Kidney capillary endothelial cell (primary cell): ENCODE measurements at places on chromosomes 6 and 20.

DNA sequence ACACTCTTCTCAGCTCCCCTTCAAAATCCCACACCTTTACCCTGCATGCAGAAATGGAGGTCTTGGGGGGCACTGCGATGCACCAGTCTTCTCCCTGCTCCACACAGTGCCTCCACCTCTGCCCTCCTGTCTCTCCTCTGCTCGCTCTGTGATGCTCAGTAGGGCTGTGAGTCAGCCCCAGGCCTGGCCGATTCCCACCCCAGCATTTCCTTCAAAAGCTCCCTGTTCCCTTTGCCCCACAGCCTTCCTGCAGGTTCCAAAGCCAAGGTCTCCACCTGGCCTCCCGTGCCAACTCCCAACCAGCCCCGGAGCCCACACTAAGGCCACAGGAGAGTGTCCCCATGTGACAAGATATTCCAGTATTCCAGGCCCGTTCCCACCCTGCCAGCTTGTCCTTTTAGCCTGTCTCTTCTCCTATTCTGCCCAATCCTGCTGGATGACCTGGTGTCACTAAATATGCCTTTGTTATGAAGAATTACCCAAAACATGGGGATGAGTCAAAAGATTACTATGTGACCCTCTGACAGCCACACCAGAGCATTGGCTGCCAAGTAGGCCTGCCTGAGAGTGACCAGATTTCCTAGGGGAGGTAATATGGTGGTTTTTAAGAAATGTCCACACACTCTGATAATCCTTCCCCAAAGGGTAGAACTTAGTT, 118.9 kb upstream of the NXT1 start:
- DNase-seq, result peak; percentile 31

GRCh38 chr6:44699082-44699481, 311.6 kb downstream of the CDC5L start:
- DNase-seq, result no peak

- no peak for DNase-seq
Measured at GRCh38 chr20:22768266-22769178, 184.2 kb upstream of the FOXA2 start.

DNA sequence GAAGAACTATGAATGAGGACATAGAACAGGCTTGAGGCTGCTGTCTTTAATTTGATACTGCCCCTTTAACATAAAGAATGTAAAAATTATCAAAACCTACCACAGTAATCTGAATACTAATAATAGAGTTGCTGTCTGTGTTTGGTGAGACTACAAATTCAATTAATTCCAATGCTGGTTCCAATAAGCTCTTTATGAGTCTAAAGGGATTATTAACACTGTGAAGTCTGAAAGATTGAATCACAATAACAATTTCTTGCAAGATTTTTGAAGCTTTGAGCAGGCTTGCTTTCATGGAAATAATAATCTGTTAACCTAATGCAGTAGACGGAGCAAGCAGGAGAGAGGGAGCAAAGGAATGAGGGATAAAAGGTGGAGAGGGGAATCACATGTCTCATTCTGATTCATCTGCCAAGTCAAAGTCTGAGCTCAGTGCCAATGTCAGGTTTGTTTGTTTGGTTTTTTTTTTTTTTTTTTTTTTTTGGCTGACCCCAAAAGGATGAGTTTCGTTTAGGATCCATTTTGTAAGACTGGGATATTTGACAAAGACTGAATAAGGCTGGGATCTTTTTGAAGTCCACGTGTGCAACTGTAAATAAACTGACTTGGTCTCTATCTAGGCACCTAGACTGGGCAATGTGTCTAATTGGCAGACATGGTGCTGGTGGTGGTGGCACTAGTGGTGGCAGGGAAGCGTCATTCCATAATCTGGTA, 211.6 kb downstream of the RNF144B start:
- no peak for DNase-seq

DNA sequence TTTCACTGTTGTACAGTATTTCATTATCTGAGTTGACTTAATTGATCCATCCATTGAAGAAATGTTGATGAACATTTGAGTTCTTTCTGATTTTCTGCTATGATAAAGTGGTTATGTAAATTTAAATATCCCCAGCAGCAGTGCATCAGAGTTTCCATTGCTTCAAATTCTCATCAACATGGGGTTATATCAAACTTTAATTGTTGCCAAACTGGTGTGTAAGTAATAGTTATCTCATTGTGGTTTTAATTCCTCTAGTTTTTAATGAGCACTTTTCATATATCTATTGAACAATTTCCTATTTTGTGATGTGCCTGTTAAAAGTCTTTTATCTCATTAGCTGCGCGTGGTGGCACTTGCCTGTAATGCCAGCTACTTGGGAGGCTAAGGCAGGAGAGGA, 18.1 kb downstream of the ZNFX1 start:
- DNase-seq, result no peak

GRCh38 chr20:1800777-1801176, 94.4 kb upstream of the SIRPA start:
- DNase-seq, result no peak

- peak; percentile 35 for DNase-seq
Measured at GRCh38 chr6:12408752-12409151, 118.6 kb downstream of the EDN1 start.

- DNase-seq, result peak; percentile 67
Measured at GRCh38 chr20:1802385-1803060, 92.7 kb upstream of the SIRPA start.

DNA sequence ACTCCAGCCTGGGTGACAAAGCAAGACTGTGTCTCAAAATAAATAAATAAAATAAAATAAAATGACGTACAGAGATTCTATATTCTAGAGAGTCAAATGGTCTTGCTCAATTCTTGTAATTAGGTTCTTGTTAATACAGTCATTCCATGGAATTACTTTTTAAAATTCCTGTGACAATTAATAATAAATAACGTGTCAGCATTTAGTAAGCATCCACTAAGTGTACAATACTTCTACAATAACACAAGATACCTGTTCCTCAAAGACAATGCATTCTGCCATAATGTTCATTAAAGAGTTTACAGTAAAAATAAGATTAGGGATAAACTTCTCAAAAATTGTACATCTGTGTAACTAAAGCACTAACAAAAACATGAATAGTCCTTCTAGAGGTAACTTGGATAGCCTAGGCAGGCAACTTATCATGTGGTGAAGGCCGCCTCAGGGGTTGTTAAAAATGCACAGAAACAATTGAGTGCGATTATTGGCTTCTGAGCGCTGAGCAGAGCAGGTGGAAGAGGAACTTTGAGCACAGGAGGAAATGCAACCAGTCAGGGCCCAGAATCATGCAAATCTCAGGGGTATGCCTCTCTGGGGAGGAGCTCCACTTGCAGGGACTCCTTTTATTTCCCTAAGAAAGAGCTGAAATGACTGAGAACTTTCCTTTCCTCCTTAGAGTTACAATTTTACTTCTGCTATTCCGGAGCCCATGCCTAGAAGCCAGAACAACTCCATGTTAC, 37.1 kb downstream of the QRSL1 start:
- no peak for DNase-seq

GRCh38 chr6:158002951-158003853, 21.5 kb downstream of the SYNJ2 start:
- peak; percentile 86 for DNase-seq

DNA sequence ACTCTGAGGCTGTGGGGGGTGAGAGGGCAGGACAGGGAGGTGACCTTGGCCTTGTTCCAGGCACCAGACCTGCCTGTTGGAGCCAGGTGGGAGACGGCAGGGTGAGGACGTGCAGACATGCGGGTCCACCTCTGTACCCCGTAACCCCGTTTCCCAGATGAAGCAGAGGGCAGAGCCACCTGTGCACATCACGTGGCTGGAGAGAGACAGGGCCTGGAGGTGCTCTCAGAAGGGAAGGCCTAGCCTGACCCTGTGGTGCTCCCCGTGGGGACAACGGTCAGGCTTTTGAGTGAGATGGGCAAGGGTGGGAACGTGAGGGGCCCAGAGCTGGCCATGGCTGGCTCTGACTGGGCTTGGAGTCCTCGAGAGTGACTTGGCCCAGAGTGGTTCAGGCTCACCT, 6.6 kb downstream of the NTSR1 start:
- no peak for DNase-seq

GRCh38 chr6:167742719-167743303, 83.9 kb upstream of the AFDN start:
- peak; percentile 29 for DNase-seq

- DNase-seq, result no peak
Measured at GRCh38 chr20:49786196-49786595, 26.4 kb upstream of the SLC9A8 start.

GRCh38 chr6:151494235-151494935, 568 bp downstream of the CCDC170 start:
- no peak for DNase-seq

GRCh38 chr20:38601216-38602184, at the start of gene ARHGAP40:
TSS of gene ARHGAP40 (plus strand) at chr20:38601809.
- DNase-seq, result no peak

DNA sequence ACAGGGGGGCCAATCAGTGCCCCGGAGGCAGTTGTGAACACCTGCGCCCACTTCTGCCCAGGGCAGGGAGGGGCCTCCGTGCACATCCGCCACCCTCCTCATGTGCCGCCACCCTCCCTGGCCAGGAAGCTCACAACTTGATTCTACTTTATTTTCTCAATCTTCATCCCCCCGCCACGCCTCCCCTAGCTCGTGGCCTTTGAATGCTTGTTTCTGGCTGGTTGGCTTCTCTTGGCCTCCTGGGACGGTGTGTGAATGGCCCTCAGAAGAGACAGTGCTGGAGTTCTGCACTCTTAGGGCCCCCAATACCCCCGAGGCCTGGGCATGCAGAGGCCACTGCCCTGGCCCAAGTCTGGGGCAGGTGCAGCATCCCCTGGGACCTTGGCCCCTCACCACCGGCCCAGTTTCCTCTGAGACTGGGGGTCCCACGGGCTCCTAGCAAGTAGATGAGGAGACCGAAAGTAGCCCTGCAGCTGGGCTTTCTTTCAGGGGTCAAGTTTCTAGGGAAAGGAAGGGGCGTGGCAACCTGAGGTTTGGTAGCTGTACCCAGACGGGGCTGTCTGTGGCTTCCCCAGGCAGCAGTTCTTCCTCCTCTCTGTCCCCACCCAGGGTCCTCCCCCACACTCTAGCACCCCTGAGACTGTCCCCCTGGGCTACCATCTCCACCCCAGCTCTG, 1.3 kb downstream of the RGS19 start:
- no peak for DNase-seq

DNA sequence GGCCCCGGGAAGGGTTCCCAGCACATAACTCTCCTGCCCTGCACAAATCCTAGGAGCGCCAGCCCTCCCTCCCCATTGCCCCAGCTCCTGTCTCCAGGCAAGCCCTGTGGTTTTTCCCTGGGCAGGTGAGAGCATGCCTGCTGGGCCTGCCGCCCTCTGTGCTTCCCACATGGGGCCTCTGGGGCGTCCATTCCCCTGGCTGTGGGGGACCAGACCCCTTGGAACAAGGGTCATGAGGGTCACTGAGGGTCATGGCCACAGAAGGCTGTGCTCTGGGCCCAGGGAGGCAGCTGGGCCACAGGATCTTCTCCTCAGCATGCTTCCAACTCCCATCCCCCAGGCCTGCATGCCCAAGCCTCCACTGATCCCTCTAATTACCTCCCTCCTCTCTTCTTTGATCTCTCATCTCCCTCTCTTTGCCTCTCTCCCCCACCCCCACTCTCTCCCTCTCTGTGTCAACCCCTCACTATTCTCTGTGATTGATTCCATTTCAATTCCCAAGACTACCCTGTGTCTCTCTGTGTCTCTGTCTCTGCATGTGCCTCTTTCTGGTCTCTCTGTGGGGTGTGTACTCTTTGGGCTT, 6.1 kb downstream of the MDFI start:
- DNase-seq, result no peak

- DNase-seq, result no peak
Measured at GRCh38 chr6:118963003-118963402, 28.0 kb upstream of the MCM9 start.

DNA sequence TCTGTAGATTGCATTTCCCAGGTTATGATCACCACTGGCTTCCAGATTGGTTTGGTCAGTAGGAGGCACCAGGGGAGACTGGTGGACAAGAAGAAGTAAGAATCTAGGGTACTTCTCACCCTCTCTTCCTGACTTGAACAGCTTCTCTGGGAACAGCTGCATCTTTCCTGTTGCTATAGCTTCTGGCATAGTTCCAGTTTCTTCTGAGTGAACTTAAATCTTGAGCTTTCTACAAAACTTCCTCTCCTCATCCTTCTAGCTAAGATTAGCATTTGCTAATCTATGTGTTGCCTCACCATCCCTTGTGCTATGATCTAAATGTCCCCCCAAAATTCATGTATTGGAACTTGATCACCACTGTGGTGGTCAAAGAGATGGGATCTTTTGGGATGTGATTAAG, 724.6 kb downstream of the UTRN start:
- no peak for DNase-seq

- no peak for DNase-seq
Measured at GRCh38 chr6:125477844-125478243, 176.1 kb upstream of the HDDC2 start.

- DNase-seq, result no peak
Measured at GRCh38 chr6:23280437-23280836, 711.1 kb downstream of the HDGFL1 start.

- DNase-seq, result no peak
Measured at GRCh38 chr6:42332916-42333315, 115.3 kb upstream of the MRPS10 start.

DNA sequence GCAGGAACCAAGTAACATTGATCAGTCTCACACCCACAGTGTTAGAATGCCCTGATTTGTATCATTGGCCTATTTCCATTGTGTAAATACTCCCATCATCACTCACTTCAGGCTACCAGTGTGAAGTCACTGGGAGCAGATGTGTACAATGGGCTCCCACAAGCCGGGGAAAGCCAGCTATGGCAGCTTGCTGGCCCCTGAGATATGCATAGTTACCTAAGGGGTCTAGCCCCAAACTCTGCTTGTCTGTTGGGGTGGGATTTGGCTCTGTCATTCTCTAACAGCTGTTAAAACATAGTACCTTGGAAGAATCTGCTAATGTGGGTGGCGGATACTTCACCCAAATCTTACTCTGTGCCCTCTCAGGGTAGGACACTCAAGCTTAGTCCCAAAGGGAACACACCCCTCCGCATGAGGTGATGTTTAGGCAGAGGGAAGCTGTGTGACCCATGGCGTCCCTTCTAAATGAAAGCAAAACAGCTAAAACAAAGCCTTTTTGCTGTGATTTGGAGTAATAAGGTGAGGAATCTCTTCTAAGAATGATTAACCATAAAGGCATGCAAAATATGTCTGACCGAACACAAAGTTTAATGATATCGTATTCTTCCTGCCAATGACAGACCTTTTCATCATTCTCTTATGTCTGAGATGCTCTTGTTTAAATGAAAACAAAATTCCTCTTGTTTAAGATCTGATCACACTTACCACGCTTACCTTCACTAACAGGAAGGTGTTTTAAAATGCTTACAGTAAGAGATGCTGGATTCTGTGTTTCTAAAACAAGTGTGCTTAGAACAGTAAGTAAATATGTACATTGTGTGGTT, 45.9 kb upstream of the PXDC1 start:
- peak; percentile 92 for DNase-seq

GRCh38 chr20:49100972-49101371, 54.9 kb downstream of the CSE1L start:
- no peak for DNase-seq

DNA sequence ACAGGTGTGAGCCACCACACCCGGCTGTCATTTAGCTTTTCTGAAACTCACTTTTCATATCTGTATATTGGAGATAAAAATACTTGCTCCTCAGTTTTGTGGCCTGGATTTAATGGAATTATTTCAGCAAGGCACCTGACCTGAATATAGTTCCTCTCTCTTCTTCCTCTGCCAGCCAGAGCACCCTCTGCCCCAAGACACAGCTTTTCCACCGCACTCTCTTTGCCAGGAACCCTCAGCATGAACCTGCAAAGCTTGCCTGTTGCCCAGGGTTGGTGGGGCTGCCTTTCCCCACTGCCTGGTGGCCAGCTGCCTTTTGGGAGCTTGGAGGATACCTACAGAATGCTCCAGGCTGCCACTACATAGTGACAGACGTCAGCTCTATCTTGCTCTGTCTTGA, 3.1 kb downstream of the GTSF1L start:
- no peak for DNase-seq

- no peak for DNase-seq
Measured at GRCh38 chr6:115838763-115839401, 221.8 kb downstream of the FRK start.
